ENCODE measurements at places on chromosomes 6 and 20.

GRCh38 chr20:51019656-51020592 is 3.0 kb downstream of the KCNG1 start:
- DNase-seq, result no peak

DNA sequence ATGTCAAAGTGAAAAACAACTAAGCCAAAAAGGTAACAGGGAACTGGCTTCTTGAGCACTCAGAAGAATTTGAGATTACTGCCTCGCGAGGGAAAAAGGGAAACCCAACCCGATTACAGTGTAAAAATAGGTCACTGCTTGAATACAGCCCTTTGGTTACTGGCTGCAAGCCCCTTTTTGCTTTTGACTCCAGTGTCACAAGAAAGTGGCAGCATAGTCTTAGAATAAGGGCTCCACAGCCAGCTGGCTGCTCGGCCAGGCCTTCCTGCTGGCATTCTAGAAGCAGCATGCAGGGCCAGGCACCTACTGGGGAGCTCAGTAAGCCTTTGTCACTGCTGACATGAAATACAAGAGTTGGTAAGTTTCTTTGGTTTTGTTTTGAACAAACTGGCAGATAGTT is 83.0 kb downstream of the ZHX3 start:
- DNase-seq, result peak; percentile 17

DNA sequence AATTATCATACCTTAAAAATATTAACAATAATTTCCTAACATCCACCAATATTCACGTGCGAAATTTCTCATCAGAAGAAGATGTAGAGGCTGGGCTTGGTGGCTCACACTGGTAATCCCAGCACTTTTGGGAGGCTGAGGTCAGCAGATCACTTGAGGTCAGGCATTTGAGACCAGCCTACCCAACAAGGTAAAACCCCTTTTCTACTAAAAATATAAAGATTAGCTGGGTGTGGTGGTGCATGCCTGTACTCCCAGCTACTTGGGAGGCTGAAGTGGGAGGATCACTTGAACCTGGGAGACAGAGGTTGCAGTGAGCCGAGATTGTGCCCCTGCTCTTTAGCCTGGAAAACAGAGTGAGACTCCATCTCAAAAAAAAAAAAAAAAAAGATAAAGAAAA is 36.1 kb upstream of the JAG1 start:
- DNase-seq, result no peak

DNA sequence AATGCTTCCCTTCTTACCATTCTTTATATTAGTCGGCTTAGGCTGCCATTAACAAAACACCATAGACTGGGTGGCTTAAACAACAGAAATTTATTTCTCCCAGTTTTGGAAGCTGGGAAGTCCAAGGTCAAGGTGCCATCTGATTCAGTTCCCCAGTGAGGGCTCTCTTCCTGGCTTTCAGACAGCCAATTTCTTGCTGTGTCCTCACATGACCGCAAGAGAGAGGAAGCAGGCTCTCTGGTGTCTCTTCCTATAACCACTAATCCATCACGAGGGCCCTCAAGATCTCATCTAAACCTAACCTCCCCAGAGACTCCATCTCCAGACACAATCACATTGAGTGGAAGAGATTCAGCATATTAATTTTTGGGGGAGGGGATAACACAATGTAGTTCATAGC is 193.0 kb upstream of the SGK1 start:
- peak; percentile 76 for DNase-seq

GRCh38 chr6:1749041-1749440 is 139.3 kb downstream of the FOXC1 start:
- no peak for DNase-seq

DNA sequence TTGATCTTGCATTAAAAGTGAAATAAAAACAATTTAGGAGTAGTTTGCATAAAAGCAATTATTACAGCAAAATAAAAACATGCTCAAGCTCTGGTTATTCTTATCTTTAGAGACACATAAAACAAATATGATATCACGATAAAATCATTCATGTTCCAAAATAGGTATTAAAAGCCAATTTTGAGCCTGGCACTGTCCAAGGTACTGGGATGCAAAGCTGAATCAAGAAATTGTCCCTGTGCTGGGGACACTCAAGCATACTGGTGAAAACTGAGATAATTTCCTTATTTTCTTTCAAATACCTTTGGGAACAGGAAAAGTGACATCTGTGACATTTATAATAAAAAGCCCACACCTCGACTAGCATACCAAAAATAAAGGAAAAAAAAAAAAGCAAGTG is 931 bp upstream of the MTCL3 start:
- DNase-seq, result peak; percentile 42

DNA sequence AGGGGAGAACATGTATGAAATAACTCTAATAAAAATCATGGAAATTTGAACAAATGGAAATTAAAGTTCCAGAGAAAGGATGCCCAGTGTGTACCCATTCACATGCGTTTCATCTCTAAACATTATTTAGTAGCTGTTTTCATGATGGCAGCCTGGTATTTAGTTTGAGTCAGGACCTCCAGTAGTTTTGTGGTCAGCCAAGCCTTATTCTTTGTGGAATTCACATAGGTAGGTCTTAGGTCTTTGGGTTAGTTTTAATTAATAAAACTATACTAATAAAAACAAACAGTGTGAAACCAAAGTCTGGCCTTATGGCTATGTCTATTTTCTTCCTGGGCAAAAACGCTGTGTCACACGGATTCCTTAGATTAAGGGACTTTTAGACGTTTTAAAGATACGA is 137.8 kb downstream of the FOXC1 start:
- no peak for DNase-seq

DNA sequence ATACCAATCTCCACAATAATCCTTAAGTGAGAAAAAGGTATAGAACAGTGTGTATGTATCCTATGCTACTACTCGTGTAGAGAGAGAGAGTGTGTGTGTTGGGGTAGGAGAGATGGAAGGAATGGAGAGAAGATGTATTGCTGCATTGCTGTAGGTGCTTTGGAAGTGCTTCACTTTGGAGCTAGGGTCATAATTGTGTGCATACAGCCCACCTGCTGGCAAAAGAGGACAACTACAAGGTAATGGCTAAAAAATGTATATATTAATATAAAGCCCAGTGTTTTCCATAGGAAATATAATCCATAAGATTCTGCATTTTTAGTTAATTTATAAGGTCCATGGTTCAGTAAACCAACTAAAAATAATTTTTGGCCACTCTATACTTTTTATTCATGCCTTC is 36.1 kb downstream of the SERAC1 start:
- DNase-seq, result peak; percentile 77

DNA sequence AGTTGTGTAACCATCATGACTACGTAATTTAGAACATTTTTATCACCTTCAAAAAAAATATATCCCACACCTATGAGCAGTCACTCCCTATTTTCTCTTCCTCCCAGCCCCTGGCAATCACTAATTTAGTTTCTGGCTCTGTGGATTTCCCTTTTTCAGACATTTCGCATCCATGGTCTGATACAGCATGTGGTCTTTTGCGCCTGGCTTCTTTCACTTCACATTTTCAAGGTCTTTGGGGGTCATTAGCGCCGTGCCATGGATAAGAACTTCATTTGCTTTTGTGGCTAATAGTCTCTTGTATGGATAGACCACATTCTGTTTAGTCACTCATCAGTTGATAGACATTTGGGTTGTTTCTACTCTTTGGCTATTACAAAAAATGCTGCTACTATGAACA is 44.9 kb upstream of the DUSP22 start:
- DNase-seq, result no peak

GRCh38 chr6:135439549-135439948 is 58.0 kb downstream of the AHI1 start:
- no peak for DNase-seq

DNA sequence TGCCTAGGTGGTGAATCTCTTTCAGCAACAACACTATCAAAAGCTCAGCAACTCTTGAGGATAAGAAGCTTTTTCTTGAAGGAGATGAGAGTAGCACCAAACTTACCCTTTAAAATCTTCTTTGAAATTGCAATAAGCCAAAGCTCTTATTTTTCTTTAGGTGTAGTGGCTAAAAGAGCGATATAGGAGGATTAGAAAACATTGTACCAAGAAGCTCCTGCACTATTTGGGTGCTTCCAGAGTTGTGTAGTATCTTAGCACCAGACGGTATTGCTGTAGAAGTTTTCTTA is 1.2 kb downstream of the FUT9 start:
- DNase-seq, result no peak

DNA sequence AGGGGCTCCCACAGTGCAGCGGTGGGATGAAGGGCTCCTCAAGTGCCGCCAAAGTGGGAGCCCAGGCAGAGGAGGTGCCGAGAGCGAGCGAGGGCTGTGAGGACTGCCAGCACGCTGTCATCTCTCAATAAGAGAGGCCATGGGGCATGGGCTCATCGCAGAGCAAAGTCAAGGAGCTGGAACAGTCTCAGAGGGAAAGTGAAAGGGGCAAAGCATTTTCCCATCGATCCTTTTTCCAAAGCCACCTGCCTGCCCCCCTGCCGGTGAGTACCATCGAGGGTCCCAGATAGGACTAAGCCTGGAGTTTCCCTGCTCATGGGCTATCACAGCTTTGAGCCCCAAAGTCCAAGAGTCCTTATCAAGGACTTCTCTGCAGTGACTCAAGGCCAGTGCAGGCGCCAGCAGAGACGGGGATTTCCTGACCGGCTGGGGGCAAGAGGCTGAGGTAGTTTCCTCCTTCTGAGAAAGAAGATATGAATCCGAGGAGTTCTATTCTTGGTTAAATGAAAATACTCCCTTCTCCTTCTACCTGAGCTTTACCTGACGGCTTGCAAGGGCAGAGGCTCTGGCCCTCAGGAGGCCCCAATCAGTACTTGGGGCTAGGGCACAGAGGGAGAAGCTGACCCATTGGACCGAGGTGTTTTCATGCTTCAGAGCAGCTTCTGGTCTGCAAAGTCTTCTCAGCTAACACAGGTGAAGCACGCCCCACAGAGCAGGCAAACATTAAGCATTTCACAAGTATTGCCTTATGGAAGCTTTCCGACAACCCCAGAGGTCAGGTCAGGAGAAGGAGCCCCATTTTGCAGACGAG is 22.6 kb downstream of the ETV7 start:
- DNase-seq, result no peak

DNA sequence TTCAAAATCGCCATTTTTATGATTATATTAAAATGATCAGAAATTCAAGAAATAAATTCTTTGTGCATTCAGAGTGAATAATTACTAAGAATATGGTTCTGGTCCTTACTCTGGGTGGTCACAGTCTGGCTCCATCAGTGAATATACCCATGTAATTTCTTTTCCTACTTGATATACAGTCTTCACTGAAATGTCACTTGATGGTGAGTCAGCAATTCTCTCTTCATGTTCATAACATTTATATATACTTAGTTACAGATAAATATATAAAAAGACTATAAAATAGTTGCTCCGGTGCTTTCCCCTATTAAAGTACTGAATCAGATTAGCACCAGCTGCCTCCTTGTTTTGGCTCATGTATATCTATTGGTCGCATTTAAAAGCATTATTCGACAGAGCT is 56.4 kb upstream of the MTRF1L start:
- DNase-seq, result no peak

All from Kasumi-1 (cell line).